ENCODE measurements at places on chromosomes 7 and 10.

GRCh38 chr10:279232-279631 is 144.0 kb downstream of the ZMYND11 start:
- no peak for DNase-seq

DNA sequence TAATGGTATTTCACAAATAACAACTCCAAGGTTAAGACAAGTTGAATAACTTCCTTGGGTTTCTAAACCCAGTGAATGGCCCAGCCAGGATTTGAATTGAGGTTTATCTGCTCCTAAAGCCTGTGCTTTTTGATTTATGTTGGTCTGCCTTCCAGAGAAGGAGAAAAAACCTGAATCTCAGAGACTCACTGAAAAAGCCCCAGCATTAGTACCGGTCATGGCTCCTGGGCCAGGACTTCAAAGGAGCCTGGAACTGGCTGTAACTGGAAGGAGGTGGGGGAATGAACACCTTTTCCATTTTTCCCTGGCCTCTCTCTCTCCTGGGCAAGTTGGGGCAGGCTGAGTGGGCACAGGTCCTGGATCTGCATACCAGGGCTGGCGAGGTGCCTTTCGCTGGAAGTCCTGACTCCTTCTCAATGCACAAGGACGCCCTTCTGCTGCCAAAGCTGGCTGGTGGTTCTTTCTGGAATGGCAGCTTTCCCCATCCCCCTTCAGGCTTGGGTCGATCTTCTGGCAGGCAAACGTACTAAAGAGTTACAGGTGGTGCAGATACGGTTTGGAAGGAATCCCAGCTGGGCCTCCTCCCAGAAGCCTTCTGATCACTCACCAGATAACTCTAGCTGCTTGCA is 268.2 kb downstream of the PTEN start:
- no peak for DNase-seq

DNA sequence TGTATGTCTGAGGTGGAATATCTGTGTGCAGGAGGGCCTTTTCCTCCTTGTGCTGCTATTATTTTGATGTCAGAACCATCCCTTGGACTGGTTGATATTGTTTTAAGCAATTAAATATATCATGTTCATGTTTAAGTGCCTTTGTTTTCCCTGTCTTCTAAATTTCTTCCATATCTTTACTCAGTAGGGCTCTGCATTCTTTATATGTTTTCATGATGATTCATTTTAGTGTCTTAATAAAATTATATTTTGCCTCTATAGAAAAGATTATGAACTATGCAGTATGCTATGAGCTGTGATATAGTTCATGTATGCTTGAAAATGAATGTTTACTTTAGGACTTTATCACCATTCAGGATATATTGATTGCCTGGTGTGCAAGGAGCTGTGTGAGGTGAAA is 34.8 kb downstream of the AHR start:
- DNase-seq = no peak

DNA sequence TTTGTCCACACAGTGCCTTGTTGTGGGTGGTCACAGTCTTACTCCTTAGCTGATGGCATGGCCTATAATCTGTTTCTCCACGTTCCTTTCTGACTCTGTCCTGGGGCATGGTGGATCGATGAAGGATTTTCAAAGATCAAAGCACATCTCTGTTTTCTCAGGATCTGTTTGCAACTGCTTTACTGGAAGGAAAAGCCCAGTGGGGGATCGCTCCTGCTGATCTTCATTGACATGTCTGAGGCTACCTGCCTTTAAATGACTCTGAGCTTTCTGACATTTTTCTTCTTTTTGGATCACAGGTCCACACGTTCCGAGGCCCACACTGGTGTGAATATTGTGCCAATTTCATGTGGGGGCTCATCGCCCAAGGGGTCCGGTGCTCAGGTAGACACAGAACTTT is 68.0 kb upstream of the PRR15 start:
- DNase-seq = no peak
